HFF-Myc (cell line): ENCODE measurements at places on chromosomes 5 and 9.

- no peak for DNase-seq
Measured at GRCh38 chr5:27524515-27524914, 486.1 kb upstream of the CDH9 start.

DNA sequence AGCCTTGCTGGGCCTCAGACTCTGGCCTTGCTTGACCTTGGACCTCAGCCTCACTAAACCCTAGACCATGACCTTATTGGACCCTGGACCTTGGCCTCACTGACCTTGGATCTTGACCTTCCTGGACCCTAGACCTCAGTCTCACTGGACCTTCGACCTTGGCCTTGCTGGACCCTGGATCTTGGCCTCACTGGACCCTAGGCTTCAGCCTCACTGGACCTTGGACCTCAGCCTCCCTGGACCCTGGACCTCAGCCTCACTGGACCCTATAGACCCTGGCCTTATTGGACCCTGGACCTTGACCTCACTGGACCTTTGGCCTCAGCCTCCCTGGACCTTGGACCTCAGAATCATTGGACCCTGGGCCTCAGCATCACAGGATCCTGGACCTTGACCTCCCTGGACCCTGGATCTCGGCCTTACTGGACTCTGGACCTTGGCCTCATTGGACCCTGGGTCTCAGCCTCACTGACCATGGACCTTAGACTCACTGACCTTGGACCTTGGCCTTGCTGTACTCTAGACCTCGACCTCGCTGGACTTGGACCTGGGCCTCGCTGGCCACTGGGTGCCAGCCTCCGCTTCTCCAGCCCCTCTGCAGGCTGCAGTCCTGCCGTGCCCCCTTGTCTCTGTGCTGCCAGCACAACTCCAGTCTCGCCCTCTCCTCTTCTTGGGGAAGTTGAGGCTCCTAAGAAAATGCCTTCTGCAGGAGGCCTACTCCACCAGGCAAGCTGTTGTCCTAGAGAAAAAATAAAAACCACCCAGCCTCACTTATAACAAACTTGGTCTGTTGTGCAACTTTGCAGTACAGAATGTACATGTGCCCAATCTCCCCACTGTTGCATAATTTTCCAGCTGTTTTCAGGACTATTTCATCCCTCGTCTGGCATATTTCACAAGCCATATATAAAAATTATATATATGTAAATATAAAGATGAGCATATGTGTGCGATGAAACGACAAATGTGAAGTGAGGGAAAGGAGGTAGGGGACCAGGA is 11.0 kb upstream of the ADAMTS2 start:
- no peak for DNase-seq

GRCh38 chr9:69573651-69574050 is 98.5 kb downstream of the APBA1 start:
- DNase-seq: no peak

DNA sequence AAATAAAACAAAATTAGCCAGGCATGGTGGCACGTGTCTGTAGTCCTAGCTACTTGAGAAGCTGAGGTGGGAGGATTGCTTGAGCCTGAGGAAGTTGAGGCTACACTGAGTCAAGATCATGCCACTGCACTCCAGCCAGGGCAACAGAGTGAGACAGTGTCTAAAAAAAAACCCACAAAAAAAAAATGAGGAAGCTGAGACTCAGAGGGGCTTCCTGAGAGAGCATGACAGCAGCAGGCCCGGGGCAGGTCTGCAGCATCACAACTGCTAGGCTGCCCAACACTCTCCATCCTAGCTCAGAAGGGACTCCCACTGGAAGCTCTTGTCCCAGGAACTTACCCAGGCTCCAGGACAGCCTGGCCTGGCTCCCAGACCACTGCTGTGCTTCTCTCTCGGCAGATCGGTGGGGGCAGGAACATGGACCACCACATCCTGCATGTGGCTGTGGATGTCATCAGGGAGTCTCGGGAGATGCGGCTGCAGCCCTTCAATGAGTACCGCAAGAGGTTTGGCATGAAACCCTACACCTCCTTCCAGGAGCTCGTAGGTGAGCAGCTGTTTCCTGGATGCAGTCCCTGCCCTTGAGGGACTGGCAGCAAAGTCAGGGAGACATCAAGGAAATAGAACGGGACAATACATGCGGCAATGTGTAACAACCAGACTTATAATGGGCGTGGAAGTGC is 19.1 kb downstream of the PTGS1 start:
- no peak for DNase-seq

DNA sequence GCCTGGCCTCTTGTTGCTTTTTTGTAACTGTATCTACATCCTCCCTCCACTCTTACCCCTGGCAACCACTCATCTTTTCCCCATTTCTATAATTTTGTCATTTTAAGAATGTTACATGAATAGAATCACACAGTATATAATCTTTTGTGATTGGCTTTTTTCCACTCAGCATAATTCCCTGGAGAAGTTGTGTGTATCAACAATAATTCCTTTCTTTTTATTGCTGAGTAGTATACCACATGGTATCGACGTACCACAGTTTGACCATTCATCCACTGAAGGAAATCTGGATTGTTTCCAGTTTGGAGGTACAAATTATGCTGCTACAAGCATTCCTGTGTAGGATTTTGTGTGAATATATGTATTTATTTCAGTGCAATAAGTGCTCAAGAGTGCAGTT is 21.7 kb upstream of the ENTREP1 start:
- no peak for DNase-seq

DNA sequence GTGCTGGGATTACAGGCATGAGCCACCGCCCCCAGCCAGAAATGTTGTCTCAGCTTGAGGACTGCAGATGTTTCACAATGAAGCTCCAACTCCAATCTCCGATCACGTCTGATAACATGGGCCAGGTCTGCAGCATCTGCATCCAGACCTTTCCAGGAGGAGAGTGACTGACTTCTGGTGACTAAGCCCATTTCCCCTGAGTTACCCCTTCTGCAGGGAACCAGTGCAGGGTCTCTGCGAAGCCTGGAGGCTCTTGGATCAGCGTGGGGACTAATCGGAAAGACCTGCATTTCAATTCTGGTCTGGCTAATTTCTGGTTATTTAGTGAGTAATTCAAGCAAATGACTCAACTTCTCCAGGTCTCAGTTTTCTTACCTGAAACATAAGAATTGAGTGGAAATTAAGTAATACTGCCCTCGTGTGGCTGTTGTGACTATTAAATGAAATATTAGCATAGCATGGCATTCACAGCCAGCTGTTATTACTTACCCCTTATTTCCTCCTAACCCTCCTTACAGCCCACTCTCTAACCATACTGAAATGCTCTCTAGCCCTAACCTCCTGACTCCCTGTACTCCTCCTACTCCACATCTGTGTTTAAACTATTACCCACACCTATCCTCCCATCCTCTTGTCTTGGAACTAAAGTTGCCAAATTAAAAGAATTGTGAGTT is 2.2 kb upstream of the GNPDA1 start:
- DNase-seq: peak; percentile 40

- DNase-seq: no peak
Measured at GRCh38 chr5:146993876-146994530, 115.4 kb upstream of the PPP2R2B start.

DNA sequence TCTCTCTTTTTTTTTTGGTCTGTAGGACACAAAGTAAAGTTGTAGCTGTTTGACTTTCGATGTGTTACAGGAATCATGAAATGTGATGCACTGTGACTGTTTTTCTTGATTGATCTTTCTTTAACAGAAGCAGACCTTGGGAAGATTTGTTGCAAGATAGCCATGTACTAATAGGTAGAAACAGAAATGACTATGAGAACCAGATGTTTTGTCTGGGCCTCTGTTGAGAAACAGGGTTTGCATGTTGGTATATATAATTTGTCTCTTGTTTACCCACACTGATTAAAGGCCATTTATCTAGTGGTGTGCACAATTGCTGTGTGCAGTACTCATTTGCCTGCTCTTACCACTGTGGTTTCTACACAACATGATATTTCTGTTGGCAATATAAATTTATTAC is 125.1 kb downstream of the HACD4 start:
- DNase-seq: no peak

- DNase-seq: no peak
Measured at GRCh38 chr5:172336676-172337285, 53.2 kb upstream of the UBTD2 start.

DNA sequence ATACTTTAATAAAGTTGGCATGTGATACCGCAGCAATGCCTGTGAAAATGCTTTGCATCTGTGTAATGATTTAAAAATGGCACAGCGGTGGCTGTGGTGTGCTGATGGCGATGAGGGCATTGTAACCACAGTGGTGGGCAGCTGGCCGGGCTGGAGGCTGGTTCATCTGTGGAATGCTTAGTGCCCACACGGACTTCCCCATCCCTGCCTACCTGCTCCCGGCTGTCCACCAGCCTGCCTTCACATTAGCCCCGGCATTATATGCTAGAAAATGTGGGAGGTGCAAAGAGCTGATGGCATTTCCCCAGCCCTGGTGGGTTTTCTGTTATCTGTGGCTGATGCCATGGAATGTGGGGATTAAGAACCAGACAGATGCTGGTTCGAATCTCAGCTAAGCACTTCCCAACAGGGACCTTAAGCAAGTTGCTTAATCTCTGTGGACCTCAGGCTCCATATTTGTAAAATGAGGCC is 2.9 kb upstream of the NDST1 start:
- no peak for DNase-seq

GRCh38 chr5:40360685-40361084 is 319.0 kb upstream of the PTGER4 start:
- no peak for DNase-seq

DNA sequence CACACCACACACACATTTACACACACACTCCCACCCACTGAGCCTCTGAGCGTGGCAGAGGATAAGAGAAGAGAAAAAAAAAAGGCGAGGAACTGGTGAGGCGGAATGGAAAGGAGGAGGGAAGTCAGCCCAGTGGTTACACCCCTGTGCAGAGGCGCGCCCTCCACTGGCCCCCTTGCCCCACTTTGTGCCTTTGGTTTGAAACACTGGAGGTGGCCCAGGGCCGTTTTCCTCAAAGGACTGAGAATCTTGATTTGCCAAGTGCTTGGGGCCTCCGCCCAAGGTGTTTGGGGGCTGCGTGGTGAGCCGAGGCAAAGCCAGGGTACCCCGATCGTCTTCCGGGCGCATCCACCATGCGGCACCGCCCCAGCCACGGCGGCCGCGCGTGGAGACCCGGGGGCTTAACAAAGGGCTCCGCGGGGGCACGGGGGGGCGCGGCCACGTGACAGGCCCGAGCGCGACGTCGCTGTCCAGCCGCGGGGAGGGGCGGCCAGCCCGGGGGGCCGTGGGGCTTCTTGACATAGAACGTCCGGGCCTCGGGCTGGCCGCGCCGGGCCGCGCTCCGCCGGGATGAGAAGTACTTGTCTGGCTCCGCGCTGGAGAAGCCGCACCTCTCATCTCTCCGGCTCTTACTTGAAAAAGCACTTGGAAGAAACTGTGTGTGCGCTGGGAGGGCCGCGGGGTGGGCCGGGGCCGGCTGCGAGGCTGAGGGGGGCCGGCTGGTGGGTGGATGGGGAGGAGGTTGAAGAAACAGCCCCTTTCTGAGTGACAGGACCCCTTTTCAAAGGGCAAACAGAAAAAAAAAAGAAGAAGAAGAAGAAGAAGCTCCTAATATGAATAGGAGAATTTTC is 21.0 kb downstream of the NR2F1 start:
- DNase-seq: no peak

DNA sequence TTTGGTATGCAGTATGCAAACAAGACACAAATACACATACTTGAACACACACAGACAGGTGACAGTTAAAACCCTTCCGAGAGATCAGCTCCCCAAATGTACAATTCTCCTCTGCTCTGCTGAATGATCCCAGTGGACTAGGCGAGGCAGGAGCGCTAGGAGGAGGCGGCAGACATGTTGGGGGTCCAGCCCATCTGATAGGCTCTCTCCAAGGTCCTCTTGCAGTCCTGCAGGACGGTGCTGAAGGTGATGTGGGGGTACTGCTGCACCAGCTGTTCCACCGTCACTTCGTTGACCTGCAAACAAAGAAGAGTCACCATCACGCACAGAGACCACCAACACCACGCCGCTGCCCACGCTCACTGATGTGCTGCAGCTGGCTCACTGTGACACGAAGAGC is 190.8 kb upstream of the EFNA5 start:
- DNase-seq: no peak

DNA sequence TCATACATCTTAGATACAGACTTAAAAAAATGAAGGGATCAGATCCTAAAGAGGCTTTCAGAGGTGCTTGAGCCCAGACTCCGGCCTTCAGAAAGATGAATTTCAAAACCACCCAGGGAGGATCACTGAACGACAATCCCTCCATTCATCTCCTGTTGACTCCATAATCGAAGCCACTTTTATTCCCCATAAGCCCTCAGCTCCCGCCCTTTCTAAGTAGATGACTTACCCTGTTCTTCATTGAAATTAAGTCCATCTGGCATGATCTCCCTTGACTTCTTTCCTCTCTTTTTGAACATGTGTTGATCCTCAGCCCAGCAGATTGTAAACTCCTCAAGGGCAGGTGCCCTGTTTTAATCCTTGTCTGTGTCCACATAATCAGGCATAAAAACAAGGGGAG is 50.8 kb upstream of the ASTN2 start:
- no peak for DNase-seq

- DNase-seq: peak; percentile 47
Measured at GRCh38 chr5:140312067-140312790, 9.3 kb upstream of the PFDN1 start.

GRCh38 chr5:15790446-15791018 is 290.6 kb downstream of the FBXL7 start:
- DNase-seq: no peak

- no peak for DNase-seq
Measured at GRCh38 chr5:121221483-121221882, 630.2 kb upstream of the FTMT start.

DNA sequence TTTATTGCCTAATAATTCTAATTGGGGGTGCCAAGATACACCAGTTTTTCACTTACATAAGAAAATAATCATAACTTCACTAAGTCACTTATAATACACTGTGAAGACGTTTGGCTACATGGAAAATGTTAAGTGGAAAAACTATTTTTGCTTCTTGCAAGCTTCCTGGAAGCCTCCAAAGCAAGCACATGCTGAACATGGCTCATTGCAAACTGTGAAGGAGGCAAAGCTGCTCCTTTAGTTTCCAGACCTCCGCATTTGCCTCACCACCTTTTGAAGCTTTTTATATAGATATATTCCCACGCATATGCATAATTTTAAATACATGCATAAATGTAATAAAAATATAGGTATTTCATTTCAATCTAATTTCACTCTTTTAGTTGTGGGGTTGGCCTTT is 285.6 kb upstream of the PRDM9 start:
- DNase-seq: no peak

DNA sequence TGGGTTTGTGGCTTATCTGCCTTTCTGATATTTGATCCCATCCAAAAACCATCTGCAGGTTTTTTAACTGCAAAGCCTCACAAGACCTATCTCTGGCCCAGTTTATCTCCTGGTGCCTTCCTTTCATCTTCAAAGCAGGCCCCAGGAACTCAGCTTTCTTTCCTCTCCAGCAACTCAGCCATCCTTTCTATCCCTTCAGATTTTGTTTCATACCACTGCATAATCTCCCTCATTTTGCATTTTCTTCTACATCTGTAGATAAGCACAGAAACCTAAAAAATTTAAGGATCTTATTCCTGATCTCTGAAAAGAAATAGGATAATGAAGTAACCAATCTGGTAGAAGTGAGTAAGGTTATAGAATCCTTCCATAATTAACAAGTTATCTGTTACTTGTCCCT is 19.5 kb upstream of the ERCC6L2 start:
- DNase-seq: no peak
